ENCODE measurements at places on chromosomes 13 and 19.

DNA sequence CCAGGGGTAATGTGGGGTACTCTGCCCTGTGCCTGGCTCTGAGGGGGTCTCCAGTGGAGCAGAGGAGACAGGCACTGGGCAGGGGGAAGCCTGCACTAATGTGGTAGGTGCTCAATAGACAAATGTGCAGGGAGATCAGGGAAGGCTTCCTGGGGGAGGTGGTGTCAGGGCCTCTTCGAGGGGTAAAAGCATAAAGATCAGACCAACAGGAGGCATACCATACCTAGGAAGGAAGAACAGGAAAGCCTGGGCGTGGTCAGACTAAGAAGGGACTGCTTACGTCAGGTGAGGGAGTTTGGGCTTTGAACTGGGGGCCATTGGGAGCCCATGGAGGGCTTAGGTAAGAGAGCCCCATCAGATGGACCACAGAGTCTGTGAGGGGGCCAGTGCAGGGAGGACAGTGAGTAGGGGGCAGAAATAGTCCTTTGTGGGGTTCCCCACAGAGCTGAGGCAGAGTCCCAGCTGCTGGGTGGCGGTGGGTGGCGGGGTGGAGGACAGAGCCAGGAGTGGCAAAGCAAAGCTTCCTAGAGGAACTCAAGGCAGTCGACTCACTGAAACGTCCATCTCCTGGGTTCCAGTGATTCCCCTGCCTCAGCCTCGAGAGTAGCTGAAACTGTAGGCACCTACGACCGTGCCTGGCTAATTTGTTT, 8.8 kb downstream of the PRR36 start:
- DNase-seq, result peak; percentile 22

DNA sequence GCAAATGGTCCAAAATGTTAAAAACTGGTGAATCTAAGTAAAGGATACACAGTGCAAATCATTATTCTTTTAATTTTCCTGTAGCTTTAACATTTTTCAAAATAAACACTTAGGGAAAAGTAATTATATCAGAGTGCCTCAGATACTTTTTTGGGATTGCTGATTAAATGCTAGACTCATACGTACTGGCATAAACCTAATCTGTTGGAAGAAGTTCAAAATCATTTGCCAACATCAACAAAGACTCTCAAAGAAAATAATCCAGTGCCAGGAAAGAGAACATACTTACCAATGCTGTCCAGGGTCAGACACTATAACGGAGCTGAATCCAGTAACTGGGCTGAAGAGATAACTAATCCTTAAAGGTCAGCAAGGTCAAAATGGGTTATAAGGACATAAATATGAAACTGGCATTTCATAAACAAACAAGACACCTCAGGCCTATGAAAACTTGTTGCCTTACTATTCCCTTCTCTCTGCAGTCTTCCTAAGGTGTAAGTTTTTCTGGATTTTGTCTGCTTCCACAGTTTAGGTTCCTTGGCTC, 3.3 kb upstream of the ZNF420 start:
- DNase-seq, result no peak

GRCh38 chr19:49904136-49904535, 7.4 kb upstream of the IL4I1 start:
- DNase-seq, result no peak

- DNase-seq, result peak; percentile 9
Measured at GRCh38 chr19:10191347-10191746, 3.4 kb downstream of the DNMT1 start.

GRCh38 chr19:8423817-8424223, 10.7 kb downstream of the MARCHF2 start:
- DNase-seq, result peak; percentile 50

GRCh38 chr13:99740251-99740979, 231.2 kb downstream of the ZIC5 start:
- DNase-seq, result peak; percentile 98

- no peak for DNase-seq
Measured at GRCh38 chr13:28741084-28741491, 22.3 kb upstream of the SLC46A3 start.

GRCh38 chr13:32426990-32427851, 709 bp downstream of the N4BP2L1 start:
- DNase-seq, result peak; percentile 82

DNA sequence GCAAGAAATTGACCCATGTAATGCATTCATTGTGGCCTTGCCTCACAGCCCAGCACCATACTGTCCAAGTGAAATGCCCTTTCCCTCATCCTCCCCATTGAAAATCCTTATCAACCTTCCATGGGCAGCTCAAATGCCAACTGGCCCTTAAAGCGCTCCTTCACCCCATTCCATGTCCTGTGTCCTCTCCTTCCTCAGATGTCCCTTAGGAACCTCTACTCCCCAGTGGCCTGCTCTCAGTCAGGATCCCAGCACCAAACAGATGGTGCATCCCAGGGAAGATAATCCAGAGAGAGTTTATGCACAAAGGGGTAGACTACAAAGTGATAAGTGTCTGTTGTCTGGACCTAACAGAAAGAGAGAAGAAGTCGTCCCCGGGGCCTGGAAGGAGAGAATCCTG, 407.4 kb upstream of the ZNF507 start:
- no peak for DNase-seq

DNA sequence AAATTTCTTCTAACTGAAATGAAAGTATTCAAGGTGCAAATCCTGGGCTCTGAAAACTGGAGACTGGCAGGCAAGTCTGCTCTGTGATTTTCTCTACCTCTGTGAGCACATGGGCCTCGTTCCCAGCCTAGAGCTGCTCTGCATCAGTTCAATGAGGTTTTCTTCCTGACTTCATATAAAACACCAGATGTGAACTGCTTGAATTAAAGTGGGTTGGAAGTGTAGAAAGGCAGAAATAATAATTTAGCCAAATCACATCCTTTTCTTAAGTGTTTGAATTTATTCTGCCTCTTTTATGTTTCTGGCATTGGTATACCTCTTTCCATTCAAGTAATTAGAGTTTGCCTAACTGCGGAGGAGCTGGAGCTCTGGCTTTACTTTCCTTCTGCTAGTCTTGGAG, 540.8 kb downstream of the OLFM4 start:
- no peak for DNase-seq

- DNase-seq, result no peak
Measured at GRCh38 chr13:107067381-107067780, 499.4 kb upstream of the ARGLU1 start.

- no peak for DNase-seq
Measured at GRCh38 chr13:54029720-54030119, 1001.1 kb downstream of the OLFM4 start.

DNA sequence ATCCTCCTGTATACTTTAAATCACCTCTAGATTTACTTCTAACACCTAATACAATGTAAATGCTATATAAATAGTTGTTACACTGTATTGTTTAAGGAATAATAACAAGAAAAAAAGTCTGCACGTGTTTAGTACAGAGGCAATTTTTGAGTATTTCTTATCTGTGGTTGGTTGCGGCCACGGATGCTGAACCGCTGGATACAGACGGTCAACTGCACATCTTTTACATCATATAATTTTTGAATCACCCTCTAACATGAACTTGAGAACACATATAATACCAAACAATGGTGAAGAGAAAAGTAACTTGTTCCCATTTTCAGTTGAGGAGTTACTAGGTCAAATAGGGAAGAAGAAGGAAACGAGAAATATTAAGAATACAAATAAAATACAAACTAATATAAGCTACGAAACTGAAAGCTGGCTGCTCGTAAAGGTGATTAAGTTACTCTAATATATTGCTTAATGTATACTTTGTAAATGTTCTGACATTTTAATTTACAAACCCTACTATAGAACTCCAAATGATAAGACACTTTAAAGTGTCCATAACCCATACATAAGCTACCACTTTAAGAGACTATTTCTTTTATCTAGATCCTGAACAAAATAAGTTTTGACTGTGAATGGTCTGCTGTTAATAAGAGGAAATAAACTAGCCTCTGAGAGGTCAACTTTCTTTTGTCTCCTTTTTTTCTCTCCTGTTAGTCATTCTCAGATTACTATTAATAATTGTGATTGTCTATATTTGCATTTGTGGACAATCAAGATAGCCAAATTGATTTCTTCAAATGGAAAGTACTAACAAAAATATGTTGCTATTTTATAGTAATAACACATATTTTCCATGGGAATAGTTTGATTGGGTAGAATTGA, 457.4 kb downstream of the DIAPH3 start:
- no peak for DNase-seq

- DNase-seq, result no peak
Measured at GRCh38 chr19:50178320-50178719, 15.2 kb upstream of the IZUMO2 start.

DNA sequence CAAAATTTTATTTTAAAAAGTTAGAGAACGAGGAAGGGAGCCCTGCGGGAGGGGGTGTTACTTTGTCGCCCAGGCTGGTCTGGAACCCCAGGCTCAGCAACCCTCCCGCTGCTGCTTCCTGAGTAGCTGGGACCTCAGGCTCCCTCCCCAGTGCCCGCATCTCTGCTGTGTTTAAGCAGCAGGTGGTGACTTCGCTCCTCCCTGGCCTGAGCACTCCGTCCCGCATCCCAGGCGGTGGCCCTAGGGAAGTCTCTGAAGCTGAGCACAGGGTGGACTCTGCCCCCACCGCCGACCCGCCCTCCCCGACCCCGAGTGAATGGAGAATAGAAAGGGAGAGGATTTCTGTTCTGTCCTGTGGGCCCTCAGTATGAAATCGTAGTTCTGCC, 30.5 kb downstream of the ZNF701 start:
- peak; percentile 66 for DNase-seq

DNA sequence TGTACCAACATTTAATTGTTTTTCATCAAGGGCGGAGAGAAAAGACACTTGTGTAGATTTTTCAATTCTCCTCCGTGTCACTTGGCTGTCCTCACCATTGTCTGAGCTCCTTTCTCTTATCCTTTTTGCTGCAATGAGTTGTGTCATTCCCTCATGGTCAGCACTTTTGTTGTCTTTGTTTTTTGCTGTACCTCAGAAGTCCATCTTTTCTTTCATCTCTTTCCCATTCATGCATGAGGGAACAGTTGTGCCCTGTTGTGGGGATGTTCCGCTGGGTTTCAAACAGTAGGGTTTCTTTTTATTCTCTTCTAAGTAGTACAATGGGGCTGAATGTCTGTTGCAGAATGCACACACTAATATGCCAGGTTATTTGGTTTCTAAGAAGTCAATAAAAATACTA, 222.6 kb downstream of the TM9SF2 start:
- peak; percentile 44 for DNase-seq

GRCh38 chr13:91356919-91357612, 9.6 kb downstream of the MIR17HG start:
- DNase-seq, result no peak

DNA sequence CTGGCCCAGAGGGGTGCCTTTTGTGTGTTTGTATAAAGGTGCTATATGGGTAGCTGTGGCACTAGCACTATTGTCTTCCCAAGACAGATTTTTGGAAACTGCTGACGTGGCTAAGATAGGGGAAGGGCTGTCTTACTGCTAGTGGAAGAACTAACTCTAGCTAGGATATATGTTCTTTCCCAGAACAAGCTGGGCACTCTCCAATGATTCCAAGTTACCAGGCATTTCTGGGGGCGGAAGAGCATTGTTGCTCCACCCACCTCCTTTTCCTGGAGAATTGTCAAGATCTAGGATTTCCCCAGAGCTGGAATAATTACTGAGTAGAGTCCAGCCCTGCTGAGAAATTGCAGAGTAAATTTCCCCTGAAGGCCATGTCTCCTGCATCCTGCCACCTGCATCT, 408.3 kb downstream of the KLF5 start:
- DNase-seq, result peak; percentile 90

- DNase-seq, result no peak
Measured at GRCh38 chr19:47703301-47703700, 9.9 kb upstream of the EHD2 start.
